Hepatocyte (in vitro differentiated cells): ENCODE measurements at places on chromosomes 3 and 15. TPM values are rescaled to one million over a fixed set of nuclear protein-coding genes. Genes with fewer than 3 reads are reported as not detected.

GRCh38 chr3:25423780-25424588 is 4.1 kb upstream of the RARB start:
- DNase-seq: peak; percentile 51

DNA sequence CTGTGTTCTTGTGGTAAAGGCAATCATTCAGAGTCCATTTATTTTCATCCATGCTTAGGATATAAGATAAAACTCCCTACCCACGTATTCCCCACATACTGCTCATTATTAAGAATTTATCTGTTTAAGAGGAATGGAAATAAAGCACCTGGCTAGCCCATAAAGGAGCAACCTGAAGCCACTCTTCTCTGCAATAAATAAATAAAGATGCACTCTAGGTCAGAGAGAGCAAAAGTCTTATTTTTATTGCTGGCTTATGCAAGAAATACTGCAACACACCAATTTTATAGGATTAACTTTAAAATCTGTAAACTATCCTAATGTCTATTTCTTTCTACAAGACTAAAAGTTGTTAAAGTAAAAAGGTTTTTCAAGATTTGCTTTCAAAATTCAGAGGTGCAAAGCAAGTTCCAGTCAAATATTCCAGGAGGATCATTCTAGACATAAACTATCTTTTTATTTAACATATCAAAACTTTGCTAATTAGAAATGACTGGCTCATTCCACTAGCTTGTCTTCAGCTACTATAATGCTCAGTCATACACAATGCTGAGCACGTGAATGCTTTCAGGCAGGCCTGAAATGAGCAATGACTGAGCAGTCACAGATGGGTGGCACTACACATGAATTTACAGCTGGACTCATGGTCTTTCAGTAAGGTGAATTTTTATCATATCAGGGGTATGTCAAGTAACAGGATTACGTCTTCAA is 7.1 kb downstream of the TJP1 start:
- DNase-seq: peak; percentile 39

DNA sequence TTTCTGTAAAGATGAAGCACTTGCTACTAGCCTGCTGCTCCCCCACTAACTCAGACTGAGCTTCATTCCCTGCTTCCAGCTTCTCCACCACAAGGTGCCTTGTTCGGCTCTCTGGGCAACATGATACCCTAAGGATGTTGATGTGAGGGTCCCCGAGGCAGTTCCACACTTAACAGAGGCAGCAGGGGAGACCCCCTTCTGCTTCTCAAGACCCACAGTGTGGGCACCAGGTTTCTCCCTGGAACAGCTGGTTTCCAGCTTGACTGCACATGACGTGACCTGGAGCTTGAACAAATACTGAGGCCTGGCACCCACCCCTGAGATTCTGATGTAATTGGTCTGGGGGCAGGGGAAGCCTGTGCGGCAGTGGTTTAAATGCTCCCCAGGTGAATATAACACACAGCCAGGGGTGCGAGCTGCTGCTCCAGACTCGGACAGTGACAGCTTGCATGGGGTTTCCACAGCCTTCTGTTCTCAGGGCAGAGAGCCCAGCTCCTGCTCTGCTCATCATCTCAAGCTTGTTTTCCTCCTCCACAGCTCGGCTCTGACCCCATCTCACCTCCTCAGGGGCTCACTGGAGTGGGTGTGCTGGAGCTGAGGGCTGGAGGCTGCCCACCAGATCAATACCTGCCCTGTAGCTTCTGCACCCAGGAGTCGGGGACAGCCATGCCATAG is 95.0 kb upstream of the HACD2 start:
- no peak for DNase-seq

DNA sequence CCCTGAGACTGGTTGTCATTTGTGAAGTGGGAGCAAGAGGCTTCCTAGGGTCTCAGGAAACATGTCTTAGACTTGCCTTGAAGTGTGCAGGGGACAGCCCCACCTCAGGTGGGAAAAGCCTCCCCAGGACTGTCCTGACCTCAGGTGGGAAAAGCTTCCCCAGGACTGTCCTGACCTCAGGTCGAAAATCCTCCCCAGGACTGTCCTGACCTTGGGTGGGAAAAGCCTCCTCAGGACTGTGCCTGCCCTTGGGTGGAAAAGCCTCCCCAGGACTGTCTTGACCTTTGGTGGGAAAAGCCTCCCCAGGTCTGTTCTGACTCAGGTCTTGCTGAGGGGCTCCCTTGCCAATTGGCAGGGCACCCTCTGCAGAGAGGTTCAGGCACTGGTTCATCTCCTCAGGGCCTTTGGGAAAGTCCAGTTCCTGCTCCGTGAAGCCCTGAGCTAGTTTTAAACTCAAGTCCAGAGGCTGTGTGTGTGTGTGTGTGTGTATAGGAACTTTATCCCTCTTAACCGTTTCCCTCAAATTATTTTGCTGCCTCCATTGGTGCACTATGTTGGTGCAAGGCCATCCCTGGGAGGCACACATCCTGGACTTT is 64.7 kb downstream of the WNT7A start:
- no peak for DNase-seq

DNA sequence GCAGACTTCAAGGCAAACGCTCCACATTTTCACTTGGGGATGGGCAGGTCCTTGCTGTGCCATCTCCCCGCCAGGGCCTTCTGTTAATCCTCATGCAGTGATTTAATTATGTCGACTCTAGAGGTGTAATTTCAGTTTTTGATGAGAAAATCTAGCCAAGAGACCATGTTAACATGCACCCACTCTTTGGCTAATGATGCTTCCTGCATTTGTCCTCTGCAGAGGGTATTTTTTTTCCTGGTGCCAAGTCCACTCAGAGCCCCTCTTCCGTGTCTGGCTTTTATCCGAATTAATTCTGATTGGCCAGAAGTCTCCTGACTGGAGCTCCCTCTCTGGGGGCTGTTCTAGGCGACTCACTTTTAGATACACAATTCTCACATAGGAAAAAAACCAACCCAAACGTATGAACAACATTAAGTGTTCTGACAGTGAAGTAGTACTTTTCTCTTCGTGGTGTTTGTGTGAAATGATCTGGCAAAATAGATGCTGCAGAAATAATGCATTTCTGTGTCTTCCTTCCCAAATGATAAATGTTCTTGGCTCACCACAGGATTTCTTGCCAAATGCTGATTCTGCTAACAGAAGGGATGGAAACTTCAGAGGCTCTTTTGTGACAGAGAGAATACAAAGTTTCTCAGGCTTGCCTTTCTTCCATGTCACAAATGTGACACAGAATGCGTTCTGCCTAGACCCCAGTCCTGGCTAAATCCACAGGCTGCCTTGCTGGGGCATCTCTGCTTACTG is 190.0 kb downstream of the CACNA2D3 start:
- DNase-seq: no peak

GRCh38 chr15:66068801-66069200 is 184.7 kb downstream of the MEGF11 start:
- no peak for DNase-seq

DNA sequence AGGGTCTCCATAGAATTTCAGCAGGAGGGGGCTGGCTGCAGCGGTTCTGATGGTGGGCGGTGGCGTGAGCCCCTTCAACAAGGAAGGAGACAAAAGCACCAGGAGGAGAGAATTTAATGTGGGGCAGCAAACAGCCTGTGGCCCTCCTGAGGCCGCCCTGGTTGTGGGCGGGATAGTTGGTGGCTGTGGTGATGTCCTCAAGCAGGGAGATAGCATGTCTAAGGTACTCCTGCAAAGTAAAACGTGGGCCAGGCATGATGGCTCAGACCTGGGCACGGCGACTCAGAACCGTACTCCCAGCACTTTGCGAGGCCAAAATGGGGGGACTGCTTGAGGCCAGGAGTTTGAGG is 94.0 kb downstream of the LRRK1 start:
- no peak for DNase-seq

TUSC7 gene
- total RNA-seq: not detected in 2 replicates

PLA1A gene
- 2.6 TPM in 2 replicates for total RNA-seq

SERPINI2 gene
- not detected in 2 replicates for total RNA-seq

CYP1A1 gene
- total RNA-seq: 17.0 and 23.5 TPM in 2 replicates
